ENCODE measurements at places on chromosomes 12 and 14.

GRCh38 chr14:82045339-82045738, 511.7 kb upstream of the SEL1L start:
- DNase-seq: no peak

GRCh38 chr14:67566908-67567307, 33.2 kb downstream of the PIGH start:
- peak; percentile 93 for DNase-seq

DNA sequence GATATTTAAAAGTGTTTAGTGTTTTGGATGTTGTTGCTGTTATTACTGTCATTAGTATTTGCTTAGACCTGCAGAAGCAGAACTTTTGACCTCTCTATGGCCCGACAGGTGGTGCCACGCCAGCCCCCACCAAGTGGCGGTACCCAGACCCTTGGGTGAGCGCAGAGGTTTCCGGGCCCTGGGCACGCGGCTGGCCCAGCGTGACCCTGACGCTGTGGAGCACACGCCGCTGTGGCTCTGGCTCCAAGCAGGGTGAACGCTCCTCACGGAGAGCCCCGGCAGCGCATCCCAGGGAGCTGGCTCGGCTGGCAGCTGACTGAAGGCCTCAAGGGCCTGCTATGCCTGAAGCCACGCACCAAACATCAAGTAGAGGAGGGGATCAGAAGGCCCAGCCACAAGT, 22.6 kb downstream of the SLC25A47 start:
- DNase-seq: no peak

DNA sequence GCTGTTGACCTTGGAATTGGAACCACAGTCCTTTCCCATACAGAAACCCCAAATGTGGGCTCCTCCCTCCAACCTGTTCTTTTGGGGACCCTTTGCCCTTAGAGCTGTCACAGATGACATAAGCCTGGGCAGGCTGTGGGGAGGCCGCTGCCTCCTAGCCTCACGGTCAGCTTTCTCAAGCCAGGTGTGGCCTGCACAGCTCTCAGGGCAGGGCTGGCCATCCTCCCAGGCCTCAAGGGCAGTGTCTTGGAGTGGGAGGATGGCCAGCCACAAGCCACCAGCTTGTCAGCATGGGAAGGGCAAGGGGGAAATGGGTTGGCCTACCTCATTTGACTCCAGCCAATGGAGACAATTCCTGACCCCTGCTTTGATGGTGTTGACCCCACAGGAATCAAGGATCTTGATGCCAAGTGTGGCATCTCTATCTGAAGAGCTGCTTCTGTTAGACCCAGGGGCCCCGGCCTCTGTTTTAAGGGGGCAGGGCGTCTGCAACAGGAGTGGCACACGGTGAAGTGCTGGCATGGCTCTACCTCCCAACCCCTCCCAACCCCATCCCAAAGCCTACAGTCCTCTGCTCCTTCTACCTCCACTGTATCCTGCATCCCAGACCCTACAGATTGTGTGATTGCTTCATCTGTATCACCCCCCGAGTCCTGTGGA, 11.5 kb downstream of the CBLN3 start:
- no peak for DNase-seq

- no peak for DNase-seq
Measured at GRCh38 chr12:104316936-104317335, 13.4 kb downstream of the EID3 start.
